ENCODE measurements at places on chromosomes 6 and 20. TPM values are rescaled to one million over a fixed set of nuclear protein-coding genes. Genes with fewer than 3 reads are reported as not detected.

The NRSN1 gene
- 0.70 TPM for polyA plus RNA-seq

GRCh38 chr6:106547601-106548453 lies 81.5 kb downstream of the RTN4IP1 start:
- no peak for DNase-seq

The EEF1A2 gene
- polyA plus RNA-seq = 3.8 TPM

DNA sequence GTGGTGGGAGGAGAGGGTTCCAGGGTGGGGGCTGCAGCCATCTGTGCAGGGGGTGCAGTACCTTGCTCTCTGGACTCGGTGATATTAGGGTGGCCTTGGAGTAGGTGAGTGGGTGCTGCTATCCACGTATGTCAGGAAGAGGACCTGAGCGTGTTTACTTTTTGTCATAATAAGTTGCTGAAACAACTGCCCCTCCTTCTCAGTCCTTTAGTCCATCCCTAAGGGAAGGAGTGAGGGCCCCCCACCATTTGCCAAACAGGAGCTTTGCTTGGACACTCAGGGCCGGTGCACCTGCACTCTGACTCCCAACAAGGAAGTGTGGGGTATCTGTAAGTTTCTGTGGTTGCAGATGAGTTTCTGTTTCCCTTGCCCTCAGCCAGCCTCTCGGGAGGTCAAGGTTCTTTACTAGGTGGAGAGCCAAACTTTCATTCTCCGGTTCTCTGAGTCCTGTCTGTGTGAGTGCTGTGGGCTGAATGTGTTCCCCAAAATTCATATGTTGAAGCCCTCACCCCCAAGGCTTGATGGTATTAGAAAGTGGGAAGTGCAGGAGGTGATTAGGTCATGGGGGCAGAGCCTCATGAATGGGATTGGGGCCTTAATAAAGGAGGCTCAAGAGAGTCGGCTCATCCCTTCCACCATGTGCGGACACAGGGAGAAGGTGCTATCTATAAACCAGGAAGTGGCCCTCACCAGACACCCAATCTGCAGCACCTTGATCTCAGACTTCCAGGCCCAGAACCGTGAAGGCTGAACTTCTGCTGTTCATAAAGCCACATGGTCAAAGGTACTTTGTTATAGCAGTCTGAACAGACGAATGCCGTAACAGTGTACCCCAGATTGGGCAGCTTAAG lies 19.6 kb upstream of the CCR6 start:
- DNase-seq = no peak

DNA sequence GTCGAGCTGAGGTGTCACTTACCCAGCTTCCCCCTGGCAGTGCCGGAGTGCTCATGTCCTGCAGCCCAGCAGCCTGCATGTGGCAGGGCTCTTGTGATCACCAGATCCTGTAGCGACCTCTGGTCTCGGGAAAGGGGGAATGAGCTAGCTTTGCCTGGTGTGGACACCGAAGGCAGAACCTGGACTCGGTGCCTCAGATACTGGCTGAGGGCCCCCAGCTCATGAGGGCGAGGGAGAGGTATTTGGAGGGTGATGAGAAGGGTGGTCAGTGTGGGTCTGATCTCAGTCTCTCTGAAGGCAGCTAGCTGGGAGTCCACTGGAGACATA lies 26.3 kb downstream of the SUN5 start:
- DNase-seq = no peak

DNA sequence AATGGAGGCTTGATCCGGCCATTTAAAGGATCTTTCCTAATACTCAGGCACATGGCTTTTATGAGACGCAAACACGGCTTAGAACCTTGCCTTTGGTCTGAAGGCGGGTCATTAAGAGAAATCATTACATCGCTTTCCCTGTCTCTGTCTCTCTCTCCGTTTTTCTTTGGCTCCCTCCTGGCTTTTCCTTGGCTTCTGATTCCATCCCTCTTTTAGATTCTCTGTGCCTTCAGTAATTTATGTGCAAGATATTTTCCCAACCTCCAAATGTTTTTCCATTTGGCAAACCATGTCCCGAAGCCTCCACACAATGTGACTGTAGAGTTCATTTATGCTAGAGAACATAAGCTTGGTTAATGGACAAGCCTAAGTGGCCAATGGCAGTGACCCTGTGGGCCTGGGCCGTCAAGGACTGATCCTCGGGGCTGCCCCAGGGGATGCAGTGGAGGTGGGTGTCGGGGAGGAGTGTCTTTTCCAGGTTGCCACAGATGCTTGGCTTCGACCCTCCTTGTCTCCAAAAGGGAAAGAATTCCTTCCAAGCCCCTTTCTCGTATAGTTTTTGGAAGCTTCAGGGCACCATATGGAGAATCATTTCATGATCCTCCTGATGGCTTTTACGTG lies 157.0 kb downstream of the SCML4 start:
- DNase-seq = no peak

Data from right renal pelvis (tissue), 4 donors.